ENCODE measurements at places on chromosomes 3 and 15.

GRCh38 chr3:74351213-74351612 lies 263.2 kb downstream of the CNTN3 start:
- no peak for DNase-seq

- DNase-seq: no peak
Measured at GRCh38 chr3:157067114-157067513, 92.8 kb downstream of the CCNL1 start.

DNA sequence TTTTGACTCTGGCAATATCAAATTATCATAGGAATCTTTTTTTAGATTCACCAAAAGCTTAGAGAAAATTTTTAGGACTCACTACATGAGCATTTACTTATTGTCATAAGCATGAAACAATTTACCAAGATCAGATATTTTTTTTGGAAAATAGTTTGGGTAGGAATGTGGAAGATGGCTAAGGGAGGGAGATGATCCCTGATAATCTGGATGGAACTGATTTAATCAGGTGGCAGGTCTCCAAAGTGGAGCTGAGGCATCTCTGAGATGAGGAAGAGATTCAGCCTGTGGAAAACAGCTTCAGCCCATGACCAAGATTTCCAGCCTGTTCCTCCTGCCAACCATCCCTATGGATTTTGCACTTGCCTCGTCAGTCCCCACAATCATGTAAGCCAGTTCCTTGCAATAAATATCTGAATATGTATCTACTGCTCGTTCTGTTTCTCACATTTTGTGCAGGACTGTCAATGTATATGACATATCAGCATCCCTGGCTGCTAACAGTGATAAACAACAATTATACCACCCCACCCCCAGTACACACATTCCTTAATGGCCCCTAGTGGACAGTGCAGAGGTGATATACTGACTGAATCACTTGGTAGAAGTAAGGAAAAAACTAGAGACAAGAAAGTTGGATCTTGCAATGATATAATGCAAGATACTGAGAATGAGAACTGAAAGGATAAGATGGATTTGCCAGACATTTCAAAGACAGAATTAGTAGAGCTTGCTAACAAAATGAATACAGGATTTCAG lies 183.8 kb downstream of the NEK10 start:
- DNase-seq: no peak

DNA sequence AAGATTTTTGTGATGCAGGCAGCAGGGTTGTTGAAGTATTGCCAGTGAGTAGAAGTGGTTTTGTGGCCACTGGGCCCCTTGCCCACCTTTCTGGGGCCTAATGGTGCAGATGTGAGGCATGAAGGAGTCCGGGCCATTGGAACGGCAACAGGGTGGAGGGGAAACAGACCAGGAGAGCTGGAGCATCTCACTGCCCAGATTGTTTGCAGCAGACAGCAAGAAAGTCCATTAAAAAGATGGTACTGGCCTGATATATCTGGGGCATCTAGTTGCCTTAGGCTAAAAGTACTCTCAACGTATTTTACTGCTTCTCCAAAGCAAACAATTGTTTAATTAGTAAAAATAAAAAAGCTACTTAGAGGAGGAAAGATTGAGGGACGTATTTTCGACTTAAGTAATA lies 298.4 kb downstream of the SATB1 start:
- no peak for DNase-seq

- DNase-seq: no peak
Measured at GRCh38 chr15:29322415-29322814, 52.8 kb upstream of the NSMCE3 start.

GRCh38 chr3:49721896-49722781 lies 1.6 kb downstream of the GMPPB start:
- no peak for DNase-seq

DNA sequence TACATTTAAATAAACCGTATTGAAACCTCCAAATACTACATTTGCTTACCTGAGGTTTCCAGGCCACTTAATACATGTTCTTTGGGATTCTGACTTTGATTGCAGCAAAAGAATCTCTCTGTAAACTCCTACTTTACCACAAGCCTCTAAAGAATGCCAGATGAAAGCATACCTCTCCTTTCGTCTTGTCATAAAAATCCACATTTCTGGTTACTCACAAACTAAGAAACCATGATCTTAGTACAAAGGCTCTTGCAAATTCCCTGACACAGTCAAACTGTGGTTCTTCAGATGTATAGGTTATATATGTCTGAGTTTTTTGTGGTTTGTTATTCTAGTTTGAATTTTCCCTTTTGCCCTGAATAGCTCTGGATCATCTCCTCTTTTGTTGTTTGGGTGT lies 188.4 kb downstream of the RAP2B start:
- DNase-seq: no peak

DNA sequence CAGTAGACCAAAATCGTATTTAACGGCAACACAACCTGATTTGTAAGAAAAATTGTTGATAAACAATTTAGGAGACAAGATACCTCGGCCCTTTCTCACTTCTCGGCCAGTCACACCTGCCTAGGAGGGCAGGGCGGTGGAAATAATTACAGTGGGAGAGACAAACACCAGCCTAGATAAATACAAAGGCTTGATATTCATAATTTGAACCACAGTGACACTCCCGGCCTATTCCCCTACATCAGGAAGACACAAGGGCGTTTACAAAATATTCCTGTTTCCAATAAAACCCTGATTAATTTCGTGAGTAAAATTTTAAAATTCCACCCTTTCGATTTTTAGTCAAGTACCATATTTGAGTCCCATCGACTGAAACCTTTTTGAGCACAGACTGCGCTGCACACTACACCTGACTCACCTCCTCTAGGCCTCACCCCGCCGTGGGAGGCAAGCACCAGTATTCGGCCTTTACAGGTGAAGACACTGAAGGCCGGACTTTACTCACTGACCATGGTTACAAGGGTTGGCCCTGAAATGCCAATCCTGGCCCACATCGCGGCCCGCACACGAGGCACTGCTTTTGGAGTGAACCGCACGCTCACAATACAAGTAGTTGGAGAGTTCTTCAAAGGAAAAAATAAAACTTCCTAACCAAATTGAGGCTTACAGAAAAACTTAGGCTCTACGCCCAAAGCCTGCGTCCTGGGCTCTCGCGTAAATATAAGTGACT lies 794 bp downstream of the ARPP19 start:
- no peak for DNase-seq

DNA sequence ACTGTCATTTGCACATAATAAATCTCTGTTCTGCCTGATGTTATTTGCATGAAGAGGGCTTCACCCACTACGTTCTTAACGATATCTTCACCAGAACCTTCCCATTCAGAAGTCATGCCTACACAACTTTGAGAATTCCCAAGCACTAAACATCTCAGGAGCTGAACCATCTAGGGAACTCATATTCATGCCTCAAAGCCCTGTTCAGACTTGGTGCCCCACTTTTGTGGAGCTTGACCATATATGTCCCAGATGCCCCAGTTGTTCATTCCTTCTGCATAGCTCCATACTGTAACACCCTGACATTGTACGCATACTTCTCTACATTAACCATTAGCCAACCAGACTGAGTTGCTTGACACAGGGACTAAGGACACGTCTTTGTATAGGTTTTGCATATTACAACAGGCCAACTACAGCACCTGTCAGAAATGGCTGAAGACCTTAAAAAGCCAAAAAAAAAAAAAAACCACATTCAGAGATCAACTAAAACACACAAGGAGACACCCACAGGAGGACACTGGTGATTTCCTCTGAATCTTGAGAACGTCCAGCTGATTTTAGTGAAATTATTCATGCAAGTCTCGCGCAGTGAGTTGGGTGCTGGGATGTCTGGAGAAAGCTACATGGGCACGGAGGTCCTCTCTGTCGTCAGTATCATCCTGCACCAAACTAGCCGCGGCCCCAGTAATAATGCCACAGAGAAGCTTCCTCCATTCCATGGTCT lies 141.4 kb downstream of the FOXP1 start:
- no peak for DNase-seq

DNA sequence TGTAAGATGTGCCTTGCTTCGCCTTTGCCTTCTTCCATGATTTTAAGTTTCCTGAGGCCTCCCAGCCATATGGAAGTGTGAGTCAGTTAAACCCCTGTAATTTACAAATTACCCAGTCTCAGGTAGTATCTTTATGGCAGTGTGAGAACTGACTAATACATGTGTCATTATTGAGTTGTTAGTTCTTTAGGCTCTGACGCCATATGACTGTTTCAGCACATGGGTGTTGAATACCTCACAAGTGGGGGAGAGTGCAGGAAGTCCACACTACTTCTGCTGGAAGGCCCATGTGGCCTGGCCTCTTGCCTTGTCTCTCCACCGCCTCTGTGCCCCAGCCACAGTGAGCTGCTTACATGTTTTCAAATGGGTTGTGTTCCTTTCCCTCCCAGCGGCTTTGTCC lies 28.5 kb downstream of the MFSD1 start:
- DNase-seq: no peak

DNA sequence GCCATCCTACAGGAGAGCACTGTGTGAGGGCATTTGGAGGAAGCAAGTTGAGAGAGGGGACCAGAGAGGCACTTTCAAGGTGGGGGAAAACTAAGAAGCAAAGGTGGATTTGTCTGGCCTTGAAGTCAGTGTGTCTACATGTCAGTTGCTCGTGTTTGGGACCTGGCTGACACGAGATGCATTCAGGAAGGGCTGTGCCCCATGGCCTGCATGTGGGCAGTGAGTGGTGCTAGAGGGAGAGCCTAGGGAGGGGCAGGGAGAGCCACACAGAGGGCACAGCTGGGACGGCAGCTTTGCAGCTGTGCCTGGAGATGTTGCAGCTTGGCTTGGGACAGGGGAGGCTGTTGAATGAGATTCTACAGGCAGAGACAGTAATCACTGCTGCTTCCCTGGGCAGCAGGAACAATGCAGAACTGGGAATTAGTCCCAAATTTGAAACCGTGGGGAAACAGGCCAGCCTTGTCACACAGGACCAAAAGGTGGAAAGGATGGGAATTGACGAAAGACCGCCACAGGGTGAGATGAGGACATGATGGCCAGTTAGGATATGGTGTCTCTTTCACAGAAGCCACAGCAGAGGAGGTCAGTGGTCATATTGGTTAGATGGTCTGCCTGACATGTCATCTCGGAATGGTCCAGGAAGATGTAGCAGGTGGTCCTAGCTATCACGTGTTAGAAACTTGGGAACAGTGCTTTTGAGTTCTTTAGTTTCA lies 10.0 kb downstream of the SEC61A1 start:
- DNase-seq: no peak

DNA sequence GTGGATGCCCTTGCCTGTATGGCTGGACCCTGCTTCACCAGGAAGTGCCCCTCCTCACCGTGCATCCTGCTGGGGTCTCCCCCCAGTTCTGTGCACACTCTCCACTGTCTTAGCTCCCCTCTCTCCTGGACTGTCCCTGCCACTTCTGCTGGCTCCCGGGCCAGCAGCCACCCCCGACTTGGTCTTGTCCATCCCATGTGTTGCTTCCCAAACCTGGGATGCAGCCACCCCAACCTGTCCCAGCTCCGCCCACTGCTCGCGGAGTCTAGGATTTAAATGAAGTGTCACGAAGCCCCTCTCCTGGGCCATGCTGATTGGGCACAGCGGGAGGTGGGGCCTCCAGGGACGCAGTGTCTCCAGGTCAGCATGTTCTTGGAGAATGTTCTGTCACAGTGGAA lies 48.5 kb downstream of the PLXNA1 start:
- DNase-seq: no peak

DNA sequence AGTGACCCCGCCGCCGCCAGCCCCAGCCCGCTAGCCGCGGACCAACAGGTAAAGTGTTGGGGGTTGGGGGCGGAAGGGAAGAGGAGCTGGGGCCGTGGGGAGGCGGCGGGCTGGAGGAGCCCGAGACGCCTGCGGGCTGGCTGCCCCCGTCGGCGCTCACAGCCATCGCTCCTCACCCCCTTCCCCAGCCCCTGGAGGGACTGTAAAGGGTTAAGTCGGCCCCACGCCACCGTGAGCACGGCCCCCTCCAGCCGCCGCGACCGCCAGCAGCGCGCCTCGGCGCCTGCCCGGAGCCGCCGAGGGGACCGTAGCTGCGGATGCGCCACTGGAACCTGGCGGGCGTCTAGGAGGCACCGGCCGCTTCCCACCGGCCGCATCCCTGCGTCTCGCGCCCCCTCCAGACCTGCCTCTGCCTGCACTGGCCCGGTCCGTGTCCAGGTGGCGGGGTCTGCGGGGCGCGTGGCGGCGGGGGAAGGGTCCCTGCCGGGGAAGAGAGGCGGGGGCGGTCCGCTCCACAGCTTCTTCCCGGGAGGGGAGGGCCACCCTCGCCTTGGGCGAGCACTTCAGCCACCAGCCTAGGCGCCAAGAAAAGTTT lies 522 bp downstream of the MED12L start:
- DNase-seq: no peak
